GM12891 (cell line): ENCODE measurements at places on chromosomes 6 and 20.
A peak's percentile ranks its signal among the peaks of the same experiment; 100 is the strongest.

DNA sequence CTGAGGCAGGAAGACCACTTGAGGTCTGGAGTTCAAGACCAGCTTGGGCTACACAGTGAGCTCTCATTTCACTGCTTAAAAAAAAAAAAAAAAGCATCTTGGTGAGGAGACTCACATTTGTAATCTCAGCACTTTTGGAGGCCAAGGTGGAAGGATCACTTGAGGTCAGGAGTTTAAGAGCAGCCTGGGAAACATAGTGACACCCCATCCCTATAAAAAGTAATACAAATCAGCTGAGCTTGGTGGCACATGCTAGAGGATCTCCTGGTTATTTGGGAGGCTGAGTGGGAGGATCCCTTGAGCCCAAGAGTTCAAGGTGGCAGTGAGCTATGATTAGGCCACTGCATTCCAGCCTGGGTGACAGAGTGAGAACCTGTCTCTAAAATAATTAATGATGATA lies 29.4 kb upstream of the SYNCRIP start:
- no peak for DNase-seq

DNA sequence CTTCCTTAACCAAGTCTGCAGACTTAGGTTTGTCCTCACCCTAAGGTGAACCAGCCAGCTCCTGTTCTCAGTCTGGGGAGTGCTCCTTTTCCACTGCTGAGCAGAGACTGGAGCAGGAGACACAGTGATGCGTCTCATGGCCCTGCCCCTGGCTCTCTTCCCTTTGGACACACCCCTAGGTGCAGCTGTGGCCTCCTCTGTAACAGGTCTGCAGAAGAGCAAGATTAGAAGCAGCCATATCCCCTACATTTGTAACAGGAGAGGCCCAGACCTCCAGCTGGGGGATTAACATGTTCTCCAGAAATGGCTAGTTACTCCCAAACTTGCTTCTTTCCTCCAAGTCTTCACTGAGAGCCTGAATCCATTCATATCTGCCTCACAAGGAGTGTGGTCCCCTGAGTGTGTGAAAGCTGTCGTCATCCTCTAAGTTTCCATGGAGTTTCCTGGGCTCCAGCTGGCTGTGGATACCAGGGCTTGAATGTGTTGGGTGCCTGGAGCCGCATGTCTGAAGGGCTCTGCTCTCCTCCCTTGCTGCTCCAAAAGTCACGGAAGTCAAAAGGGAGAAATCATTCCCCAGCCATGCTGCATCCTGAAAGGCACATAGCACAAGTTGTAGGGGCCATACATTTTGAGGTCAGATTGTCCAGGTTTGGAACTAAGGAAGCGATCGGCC lies 57.7 kb downstream of the PPP1R14C start:
- DNase-seq: no peak

DNA sequence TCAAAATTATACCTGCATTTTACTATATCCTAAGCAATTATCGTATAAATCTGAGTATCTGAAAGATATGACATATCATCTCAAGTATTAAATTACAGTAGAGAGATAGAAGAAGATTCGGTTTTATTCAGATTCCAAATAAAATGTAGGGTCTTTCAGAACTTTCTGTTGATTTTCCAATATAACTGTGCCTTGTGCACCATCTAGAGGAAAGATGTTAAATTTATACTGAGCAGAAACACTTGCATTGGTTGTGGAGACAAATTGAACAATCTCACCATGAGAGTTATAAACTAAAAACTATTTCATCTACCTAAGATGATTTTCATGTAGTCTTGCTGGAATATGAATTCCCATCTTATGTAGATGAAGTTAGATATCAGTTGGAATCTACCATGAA lies 26.8 kb upstream of the HSF2 start:
- DNase-seq: no peak

- DNase-seq: no peak
Observed at GRCh38 chr6:13754644-13755043, 43.0 kb upstream of the RANBP9 start.

DNA sequence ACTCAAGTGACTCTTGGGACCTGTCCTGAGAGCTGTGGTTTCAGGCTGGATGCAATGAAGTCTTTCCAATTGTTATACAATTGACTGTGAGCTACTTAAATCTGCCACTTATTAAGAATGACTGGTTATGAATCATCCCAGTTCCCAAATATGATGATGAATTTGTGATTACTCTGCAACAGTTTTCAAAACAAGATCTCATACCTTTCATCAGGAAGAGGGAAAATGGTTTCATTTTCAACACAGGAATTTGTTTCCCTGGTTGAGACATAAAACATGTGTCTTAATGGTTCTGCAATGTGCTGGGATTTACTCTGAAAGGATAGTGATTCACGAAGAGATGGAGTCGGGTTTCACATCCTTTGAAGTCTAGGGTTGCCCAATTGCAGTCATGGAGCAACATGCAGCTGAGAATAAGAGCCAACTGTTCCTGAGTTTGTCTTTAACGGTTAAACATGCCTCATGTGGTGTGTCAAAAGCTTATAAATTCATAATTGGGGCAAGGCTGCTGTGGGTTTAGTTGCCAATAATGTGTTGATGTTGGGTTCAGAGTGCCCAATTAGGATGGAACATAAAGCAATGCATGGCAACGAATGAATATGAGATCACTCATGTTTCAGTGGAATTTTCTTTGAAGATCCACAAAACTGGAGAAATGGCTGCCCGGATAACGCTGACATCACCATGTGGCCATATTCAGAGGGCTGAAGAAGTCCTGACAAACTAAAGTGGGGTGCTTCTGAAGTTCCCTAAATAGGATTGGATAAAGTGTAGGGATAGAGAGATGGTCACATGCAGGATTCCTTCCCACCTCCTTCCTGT lies 41.0 kb downstream of the CYP24A1 start:
- DNase-seq: no peak

DNA sequence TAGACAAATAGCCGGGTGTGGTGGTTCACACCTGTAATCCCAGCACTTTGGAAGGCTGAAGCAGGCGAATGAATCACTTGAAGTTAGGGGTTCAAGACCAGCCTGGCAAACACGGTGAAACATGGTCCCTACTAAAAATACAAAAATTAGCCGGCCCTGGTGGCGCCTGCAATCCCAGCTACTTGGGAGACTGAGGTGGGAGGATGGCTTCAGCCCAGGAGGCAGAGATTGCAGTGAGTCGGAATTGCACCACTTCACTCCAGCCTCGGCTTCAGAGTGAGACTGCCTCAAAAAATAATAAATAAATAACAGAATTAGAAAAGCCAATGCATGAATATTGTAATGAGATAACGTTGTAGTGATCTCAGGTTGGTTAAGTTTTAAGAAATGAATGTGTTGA lies 61.3 kb downstream of the RFX6 start:
- DNase-seq: no peak

GRCh38 chr6:81214414-81215091 lies 537.9 kb downstream of the TENT5A start:
- no peak for DNase-seq

- DNase-seq: no peak
Observed at GRCh38 chr6:159193923-159194322, 24.7 kb downstream of the FNDC1 start.

GRCh38 chr6:104381907-104382306 lies 477.8 kb downstream of the HACE1 start:
- no peak for DNase-seq

DNA sequence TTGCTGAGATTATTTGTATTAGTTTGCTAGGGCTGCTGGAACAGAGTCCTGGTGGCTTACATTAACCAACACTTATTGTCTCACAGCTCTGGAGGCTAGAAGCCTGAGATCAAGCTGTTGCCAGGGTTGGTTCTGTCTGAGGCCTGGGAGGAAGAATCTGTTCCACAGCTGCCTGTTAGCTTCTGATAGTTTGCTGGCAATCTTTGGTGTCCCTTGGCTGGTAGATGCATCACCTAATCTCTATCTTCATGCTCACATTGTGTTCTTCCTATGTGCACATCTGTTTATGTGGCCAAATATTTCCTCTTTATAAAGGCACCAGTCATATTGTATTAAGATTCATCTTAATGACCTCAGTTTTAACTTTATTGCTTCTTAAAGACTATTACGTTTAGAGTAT lies 19.5 kb downstream of the SF3B5 start:
- no peak for DNase-seq

DNA sequence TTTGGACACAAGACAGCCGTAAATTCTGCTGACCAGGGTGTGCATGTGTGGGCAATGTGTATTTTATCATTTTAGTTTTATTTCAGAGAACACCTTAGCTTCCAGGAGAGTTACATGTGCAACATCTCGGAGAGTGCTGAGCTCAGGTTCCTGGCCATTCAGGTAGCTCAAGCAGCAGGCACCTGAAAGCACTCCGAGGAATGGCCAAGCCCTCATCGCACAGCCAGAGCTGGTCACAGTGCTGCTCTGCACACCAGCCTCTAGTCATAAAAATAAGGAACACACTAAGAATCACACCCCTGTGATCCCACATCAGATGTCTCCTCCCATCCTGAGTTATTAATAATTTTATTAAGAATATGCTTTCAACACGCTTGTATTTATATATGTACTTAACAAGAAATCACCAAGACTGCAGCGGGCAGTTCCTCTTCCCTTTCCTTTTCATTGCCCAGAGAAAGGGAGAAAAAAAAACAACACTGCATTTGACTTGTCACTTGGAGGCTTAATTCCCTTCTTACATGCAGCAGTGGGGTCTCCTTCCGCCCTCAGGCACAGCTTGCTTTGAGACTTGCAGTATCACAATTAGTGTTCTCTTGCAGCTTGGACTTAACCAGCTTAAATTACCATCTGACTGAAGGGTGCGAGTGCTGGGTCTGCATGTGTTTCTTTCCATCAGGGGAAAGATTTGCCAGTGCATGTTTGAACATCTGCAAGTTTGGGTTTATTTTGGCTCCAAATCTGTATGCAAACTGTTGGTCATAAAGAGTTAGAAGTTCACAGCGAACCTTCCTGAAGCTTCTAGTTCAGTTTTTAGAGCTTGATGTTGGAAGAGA lies 36.0 kb upstream of the IRF4 start:
- DNase-seq: no peak

DNA sequence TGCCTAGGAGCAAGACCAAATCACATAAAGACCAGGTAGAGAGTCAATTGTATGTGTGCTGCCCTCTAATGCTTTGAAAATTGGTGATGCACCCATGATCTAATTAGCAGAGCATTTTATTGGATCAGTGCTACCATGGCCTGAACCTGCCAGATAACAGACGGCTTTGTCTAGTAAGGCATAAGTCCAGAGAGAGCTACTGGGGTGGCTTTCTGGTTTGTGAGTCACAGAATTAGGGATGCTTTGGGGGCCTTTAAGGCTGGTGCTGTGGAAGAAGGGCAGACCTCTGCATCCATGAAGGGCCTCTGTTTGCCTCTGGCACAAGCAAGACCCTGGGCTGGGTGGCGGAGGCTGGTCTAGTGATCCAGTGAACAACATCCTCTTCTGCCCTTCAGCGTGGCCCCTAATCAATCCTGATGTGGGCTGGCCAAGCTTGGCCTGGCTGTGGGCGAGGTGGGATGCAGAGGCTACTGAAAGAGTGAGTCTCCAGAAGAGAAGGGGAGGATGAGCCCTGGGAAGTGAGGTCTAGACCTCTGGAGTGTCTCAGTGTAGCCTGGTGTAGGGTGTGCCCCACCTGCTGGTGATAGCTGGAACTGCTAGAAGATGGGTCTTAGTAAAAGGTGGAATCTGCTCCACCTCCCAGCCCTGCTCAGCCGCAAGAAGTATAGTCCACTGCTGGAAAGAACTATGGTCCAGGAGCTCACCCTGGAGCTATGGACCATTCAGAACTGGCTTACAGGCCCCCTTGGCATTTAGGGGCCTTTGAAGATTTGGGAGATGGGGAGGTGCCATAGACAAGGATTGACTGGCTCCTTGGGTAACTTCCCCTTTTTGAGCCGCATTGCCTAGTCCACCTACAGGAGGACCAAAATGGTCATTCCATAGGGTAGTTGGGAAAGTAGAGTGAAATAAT lies 36.7 kb upstream of the AAR2 start:
- peak; percentile 59 for DNase-seq

GRCh38 chr6:6901205-6901719 lies 206.5 kb upstream of the RREB1 start:
- DNase-seq: no peak

GRCh38 chr6:49526598-49526997 lies 23.9 kb upstream of the C6orf141 start:
- no peak for DNase-seq

GRCh38 chr6:49632727-49633126 lies 3.9 kb downstream of the RHAG start:
- no peak for DNase-seq

- DNase-seq: no peak
Observed at GRCh38 chr20:64086801-64087200, 2.6 kb upstream of the LKAAEAR1 start.

- no peak for DNase-seq
Observed at GRCh38 chr6:117280922-117281321, 15.6 kb downstream of the VGLL2 start.

DNA sequence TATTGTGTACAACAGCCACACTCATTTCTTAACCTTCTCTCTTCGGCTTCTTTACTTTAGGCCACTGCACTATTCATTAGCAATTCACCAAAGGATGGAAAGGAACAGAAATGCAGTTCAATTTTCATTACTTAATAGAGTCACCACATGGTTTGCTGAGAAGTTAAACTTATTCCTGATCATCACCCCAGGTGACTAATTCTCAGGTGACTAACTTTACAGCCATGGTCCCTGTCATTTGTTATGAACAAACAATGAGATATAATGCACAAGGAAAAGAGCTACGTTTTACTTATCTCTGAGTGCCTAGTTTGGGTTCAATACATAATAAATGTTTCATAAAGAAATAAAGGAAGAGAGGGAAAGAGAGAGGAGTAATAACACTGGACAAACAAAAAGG lies 45.8 kb upstream of the DST start:
- no peak for DNase-seq

DNA sequence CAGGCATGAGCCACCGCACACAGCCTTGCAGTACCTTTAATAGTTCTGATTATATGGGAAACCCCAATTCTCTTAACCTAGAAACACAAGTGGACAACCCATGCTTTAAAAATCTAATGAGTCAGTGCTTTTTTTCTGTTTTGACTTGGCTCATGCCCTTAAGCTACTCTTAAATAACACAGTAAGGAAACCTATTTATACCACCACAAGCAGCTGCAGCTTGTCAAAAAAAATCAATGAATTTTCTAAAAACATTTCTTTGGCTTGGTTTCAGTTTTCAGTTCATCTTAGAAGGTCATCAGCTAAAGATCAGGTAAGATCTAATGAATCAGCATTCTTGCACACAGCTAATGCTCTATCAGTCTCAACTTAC lies 124.1 kb upstream of the DST start:
- no peak for DNase-seq

GRCh38 chr6:162178666-162179065 lies 548.9 kb downstream of the PRKN start:
- DNase-seq: no peak

GRCh38 chr6:163702736-163703135 lies 288.2 kb downstream of the QKI start:
- DNase-seq: no peak
